Ascending aorta (tissue), 2 donors: ENCODE measurements at places on chromosomes 13 and 19.

GRCh38 chr13:72652681-72653080 lies 74.7 kb downstream of the MZT1 start:
- DNase-seq, result no peak

DNA sequence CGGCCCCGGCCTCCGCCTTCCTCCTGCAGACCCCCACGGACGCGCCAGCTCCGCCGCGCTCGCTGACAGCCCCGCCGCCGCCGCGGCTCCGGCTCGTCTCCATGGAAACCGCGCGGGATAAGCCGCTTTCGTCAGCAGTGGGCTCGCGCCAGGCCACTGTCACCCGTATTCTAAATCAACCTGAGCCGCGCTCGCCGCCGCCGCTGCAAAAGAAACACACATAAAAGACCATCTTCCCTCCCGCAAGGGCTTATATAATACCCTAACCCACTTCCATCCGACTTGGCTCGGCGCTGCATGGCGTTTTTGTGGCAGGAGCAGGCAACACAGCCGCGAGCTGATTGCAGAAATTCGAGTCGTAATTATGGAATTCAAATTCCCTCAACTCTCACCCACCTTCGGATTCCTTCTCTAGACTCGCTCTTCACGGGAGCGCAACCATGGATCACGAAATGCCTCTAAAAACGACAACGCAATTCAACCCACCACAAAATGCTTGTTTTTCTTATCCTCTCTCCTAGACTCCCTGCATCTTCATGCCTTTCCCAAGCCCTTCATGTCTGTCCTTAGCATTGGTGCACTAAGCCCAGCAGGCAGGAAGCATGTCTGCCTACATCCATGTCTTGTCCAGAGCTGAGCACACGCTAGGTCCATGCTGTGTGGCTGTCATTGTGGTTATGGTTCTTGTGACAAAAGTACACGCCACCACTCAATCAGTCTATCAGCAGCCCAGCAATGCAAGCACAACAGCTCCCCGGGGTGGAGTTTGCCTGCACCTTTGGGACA lies at the start of gene AMER2:
AMER2 (minus strand) TSS at position 772 of the 786 bp plus-strand sequence; CDS start at position 103, 669 bp downstream.
- DNase-seq, result no peak

- no peak for DNase-seq
Measured at GRCh38 chr19:28075229-28075628, 1137.7 kb downstream of the UQCRFS1 start.

GRCh38 chr19:2992958-2993357 lies 15.6 kb downstream of the TLE6 start:
- no peak for DNase-seq

DNA sequence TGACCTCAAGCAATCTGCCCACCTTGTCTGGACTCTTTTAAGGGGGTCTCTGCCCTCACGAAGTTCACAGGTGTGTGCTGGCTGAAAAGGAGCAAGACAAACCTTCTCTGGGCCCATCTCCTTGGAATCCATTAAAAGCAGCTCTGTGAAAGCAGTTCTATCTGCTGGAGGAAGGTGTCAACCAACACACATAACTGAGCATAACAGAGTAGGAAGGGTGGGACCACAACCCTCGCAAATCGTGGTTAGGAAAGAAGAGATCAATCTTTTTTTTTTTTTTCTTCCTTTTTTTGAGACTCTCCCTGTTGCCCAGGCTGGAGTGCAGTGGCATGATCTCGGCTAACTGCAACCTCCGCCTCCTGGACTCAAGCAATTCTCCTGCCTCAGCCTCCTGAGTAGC lies 1.4 kb downstream of the SUGP2 start:
- DNase-seq, result no peak

GRCh38 chr13:100214886-100215285 lies 126.0 kb downstream of the PCCA start:
- no peak for DNase-seq
